ENCODE measurements at places on chromosomes 2 and 18.

GRCh38 chr18:2984091-2984490 is 28.9 kb downstream of the LPIN2 start:
- DNase-seq = no peak

- no peak for DNase-seq
Measured at GRCh38 chr18:32974421-32975162, 201.8 kb upstream of the KLHL14 start.

DNA sequence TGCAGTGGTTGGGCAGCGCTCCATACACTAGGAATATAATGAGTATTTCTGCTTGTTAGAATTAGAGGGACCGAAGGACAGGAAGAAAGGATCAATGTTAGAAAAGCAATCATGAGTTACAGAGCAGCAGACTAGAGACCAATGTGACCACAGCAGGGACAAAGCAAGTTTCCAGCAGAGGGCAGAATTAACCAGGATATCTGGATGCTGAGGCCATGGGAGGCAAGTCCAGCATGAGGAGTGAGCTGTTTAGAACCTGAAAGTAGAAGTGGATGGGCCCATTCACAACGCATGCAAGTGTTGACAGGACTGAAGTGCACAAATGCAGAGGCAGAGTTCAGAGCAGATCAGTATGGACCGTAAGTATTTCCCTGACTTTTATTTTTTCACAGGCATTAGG is 910.4 kb upstream of the GYPC start:
- peak; percentile 77 for DNase-seq

- no peak for DNase-seq
Measured at GRCh38 chr18:10412933-10413332, 41.5 kb upstream of the APCDD1 start.

DNA sequence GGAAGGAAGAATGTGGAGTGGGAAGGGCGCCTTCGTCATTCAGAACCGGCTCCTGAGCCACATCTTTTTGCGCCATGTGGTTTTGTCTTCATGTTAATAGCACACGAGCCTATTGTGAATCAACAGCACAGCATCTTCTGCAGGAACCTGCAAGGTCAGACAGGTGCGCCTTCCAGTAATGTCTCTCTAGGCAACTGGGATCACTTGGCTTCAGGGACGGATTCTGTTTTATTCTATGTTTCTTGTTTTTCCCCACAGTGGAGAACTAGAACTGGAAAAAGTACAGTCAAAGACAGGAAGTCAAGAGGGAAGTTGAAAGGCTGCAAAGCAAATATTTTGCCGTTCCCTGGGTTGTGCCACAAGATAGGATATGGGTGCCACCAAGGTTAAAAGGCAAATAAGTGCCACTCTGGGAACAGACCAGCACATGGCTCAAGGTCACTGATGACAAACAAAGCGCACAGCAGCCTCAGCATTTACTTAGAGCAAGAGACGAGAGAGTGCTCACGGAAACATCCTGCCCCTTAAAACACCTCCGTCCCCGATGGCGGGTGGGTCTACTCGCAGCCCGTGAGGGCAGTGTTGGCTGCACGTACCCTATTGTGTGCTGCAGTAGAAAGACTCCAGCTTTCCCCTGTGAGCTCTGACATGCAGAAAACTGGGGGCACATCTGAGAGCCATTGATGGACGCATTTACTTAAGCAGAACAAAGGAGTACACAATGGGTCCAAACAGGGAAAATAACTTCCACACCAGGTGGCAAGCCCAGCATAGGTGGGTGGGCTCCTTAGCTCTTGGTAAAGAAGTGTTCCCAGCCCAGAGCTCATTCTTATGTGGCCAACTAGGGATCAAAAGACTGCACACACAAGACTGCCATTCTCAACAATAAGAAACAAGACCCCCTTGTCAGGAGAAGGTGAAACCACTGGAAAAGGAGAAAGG is 107.2 kb upstream of the PARD3B start:
- no peak for DNase-seq

- no peak for DNase-seq
Measured at GRCh38 chr2:7611750-7612149, 694.5 kb downstream of the RNF144A start.

DNA sequence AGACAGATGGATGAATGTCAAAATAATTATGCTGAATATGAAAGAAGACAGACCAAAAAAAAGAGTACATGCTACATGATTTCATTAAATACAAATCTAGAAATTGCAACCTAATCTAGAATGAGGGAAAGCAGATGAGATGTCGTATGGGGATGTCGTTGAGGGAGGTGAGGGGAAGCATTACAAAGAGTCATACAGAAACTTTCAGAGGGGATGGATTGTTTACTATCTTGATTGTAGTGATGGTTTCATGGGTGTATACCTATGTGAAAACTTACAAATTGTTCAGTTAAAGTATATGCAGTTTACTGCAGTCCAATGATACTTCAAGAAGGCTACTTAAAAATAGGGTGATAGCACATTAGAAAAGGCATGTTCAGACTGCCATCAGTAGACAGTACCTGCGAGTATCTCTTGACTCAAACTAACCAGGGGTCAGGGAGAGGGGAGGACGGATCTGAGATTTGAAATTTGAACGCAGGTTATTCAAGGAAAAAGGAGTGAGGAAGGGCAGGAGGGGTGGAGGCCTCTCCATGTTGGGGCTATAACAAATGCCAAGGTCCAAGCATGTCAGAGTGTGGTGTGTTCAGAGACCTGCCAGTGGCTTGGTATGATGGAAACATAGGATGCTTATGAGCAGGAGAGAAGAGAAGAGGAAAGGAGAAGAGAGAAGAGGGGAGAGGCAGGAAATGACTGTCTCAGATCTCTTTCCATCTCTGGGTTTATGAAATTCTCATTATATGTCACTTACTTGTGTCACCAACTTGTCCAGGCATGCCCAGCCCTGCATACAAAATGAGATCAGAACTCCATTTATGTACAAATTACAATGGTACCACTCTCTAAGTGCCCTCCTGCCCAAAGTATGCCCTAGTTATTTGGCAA is 257.3 kb upstream of the CXCR4 start:
- DNase-seq = no peak

DNA sequence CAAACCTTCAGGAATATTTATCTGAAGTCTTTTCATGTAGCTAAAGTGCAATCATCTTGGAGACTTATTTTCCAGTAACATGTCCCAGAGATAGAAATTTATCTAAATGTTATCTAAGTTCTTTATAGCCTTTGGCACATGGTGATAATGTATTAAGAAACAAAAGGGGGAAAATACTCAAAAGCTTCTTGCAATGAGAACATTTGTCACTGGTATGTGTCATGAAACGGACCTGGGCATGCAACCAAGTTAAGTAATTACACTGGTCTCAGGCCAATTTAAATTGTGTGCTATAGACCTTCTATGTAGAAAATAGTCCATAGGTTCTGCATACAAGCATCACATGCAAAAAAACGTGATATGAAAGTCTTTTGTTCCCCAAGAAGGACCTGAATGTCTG is 136.2 kb downstream of the SLC8A1 start:
- no peak for DNase-seq

GRCh38 chr2:231661422-231662027 is 46.8 kb upstream of the PTMA start:
- DNase-seq = no peak

DNA sequence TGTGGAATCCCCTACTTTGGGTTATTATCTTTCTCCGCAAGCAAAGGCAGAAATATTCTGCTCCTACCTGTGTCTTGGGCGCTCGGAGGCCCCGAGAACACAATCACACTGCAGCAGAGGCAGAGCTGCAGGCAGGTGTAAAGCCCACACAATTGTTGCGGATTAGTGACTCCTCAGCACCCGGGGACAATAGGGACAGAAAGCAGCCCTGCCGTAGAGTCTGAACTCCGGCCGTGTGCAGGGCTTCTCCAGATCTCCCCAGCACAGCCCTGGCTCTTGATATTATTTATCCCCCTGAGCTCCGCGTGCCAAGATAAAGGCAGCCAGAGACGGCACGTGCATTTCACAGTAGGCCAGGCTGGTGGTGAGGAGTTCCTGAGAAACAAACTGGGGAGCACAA is 229.2 kb downstream of the EN1 start:
- no peak for DNase-seq

DNA sequence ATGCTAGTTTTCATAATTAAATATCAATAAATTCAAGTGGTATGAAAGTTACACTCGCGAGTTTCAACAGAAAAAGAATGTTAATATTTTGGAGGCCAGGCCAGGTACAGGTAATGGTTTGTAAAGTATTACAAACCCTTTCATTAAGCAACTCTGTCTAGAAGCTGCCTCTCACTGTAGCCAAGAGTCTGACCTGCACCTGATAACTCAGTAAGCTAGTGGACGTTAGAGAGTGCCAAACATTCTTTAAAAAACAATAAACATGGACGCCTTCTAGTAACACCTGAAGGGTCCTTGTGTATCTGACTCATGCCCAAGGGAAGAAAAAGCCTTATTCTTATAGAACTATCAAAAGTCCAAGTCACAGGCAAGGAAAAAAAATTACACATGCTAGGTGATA is 70.2 kb downstream of the MBD2 start:
- no peak for DNase-seq

DNA sequence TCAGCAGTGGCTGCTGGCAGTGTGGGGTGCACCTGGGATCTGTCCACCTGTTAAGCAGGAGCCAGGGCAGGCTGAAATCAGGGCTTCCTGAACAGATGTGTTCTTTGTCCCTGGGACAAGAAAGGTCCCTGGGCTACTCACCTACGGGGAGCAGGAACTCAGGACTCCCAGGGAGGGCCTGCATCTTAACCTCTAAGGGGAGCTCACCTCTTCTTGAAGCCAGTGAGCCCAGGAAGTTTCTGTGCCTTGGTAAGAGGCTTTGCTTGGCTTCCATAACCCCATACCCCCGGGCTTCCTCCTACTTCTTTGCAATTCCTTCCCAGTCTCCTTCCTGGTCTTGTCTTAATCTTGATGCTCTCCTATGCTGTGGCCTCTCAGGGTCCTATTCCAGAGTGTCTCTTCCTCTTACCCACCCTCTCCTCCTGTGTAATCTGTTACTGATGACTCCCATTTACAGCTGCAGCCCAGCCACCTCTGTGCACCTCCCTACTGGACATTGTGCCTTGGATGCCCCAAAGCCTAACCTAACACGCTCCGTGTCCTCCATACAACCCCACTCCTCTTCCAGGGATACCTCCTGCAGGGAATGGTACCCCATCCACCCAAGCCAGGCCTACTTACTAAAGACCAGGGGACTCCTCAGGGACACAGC is 55.7 kb upstream of the MAPRE3 start:
- DNase-seq = no peak

DNA sequence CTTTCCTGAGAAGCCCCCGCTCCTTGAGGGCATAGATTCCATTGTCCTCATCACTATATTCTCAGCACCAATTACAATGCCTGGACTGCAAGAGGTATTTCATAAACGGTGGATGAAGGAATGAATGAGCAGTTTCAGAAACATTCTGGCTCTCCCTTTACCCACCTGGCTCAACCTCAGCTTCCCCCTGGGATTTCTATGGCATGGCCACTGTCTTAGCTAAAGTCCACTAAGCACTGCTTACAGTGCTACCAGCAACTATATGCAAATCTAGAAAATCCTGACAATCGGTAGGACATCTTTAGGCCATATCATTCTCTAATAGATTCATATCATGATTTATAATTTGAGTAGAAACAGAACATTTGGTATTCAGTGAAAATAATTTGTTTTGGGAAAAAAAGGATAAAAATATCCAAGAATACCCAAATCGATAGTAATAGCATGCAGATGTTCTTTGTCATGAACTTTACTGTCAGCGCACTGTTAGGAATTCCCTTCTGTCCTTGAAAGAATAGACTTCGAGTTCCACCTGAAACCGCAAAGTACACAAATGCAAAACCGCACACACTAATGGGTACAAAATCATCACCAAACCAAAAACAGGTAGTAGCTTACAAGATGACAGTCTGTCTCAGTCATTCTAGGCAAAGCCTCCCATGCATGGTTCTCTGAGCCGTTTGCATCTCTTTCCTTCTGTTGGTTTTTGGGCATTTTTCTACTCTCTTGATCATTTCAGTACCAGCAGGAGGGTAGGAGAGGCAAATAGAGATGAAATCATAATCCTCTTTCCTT is 303.6 kb upstream of the ID2 start:
- no peak for DNase-seq

DNA sequence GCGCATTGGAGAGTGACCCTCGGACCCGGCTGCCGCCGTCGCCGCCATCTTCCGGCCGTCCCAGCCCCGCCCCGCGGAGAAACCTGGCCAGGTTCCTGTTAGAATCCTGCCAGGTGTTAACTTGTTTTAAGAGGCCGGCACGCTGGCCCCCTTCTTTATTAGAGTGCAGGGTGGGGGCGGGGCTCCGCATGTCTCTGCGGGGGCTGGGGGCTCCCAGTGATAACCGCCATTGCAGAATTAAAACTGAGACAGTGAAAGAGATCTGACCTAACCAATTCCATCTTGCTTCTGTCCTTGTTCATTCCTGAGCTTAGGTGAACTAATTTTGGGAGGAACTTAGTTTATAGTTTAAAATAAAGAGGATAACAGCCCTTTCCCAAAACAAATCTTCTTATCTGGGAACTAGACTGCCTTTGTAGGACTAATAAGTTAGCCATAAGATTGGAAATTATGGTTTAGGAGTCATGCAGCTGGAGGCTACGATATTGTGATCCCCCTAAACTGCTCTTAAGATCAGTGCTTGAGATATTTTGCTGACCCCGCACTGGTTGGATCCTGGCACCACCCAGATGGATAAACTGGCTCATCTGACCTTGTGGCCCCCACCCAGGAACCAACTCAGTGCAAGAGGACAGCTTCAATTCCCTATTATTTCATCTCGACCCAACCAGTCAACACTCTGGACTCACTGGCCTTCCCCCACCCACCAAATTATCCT is 543 bp upstream of the STARD7 start:
- peak; percentile 31 for DNase-seq

- DNase-seq = no peak
Measured at GRCh38 chr18:26040051-26040656, 50.3 kb downstream of the SS18 start.

GRCh38 chr2:199830531-199830930 is 20.5 kb downstream of the FTCDNL1 start:
- no peak for DNase-seq

DNA sequence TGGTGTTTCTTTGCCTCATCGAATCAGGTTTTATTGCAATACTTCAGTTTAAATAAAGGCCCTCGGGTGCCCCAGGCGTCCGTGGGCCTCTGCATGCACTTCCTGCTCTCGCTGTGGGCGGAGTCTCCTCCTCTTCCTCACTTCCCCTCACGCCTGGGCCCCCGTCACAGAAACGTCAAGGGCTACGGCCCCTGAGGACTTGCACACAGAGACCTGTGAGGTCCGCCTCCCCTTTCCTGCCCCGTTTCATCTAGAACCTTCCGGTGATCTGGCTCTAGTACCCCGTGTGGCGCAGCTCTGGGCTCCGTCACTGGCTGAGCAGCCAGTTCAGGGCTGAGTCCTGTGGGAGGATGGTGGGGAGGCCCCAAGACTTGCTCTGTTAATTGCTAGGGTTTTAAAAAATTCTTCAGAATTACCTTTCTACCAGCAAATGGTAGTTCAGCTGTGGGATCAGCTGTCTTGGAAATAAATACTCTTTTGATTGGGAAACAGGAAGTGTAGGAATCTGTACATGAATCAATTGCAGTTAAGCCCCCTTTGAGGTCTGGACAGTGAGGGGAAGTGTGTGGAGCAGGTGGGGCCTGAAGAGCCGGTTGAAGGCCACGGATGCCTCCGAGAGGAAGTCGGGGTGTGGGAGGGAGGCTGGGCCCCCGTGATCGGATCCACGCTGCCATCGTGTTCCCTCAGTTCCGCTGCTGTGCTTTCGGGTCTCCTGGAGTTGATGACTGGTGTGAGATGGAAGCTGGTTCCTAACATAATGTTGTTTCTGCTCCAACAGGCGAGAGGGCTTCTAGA is 10.2 kb downstream of the NFATC1 start:
- no peak for DNase-seq
